ENCODE measurements at places on chromosomes 5 and 9. TPM values are rescaled to one million over a fixed set of nuclear protein-coding genes. Genes with fewer than 3 reads are reported as not detected.

The NIPAL4 gene
- 4.8 TPM for total RNA-seq

DNA sequence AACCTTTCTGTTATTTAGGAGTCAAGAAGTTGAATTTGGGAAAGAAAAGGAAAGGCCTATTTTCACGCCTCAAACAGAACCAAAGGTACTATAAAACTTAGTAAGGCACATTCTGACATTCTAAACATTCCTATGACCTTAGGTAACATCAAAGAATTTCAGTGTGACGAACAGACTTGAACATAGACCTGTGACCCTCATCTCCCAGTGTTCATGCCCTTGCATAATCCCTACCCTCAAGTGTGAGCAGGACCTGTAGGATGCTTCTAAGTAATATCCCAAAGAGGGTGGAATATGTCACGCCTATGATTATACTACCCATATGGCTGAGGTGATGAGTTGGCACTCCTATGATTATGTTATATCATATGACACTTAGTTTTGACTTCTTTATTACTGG is 540.9 kb downstream of the KIF4B start:
- ATAC-seq = no peak

DNA sequence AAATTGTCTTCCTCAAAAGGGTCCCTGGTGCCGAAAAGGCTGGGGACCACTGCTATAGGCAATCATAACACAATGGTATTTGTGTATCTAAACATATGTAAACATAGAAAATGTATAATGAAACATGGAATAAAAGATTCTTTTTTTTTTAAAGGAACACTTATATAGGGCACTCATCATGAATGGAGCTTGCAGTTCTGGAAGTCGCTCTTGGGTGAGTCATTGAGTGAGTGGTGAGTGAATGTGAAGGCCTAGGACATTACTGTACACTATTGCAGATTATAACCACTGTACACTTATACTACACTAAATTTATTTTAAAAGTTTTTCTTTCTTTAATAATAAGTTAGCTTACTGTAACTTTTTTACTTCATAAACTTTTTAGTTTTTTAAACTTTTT is 176.4 kb downstream of the ARRDC3 start:
- ATAC-seq = no peak

GRCh38 chr5:14118551-14119320 is 24.4 kb upstream of the TRIO start:
- no peak for ATAC-seq

DNA sequence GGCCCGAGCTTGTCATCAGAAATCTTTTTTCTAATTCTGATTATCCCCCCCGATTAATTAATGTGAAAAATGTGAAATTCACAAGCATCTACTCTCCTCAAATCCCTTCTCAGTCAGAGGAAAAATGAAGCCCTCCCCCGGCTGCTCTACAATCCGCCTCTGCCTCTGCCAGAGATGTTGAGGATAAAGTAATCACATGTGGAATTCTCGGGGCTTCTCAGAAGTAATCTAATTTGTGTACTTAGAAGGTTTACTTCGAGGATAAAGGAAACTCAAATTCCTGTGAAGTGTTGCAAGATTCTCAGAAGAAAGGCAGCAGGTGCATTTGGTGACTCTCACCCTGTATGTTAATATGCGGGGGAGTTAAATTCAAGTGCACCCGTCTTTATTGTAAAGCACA is 726.1 kb upstream of the ADAMTS16 start:
- no peak for ATAC-seq

GRCh38 chr5:149938791-149939358 is 5.7 kb downstream of the PDE6A start:
- ATAC-seq = no peak

GRCh38 chr9:13626601-13627000 is 347.1 kb upstream of the MPDZ start:
- no peak for ATAC-seq

- ATAC-seq = no peak
Observed at GRCh38 chr5:168585119-168585856, 6.1 kb upstream of the PANK3 start.

- ATAC-seq = no peak
Observed at GRCh38 chr5:43101491-43101890, 19.2 kb upstream of the ZNF131 start.

- no peak for ATAC-seq
Observed at GRCh38 chr5:93794954-93795353, 53.6 kb upstream of the POU5F2 start.

DNA sequence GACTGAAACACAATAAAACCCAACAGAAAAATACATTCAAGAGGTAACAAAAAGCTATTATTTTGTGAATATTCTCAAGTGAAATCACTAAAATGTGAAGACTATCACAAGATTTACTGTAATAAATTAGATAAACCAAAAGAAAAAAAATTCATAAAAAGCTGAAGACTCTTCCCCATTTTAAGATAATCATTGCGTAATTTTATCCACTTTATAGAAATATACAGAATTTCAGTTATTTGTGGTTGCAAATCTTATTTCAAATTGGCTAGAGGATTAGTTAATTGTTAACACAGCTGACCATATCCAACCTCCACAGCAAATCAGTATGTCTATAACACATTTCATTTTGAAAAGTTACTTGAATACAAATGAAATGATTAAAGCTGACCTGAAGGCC is 7.7 kb upstream of the TMEM267 start:
- no peak for ATAC-seq

- ATAC-seq = no peak
Observed at GRCh38 chr5:66769030-66769733, 173.0 kb downstream of the MAST4 start.

DNA sequence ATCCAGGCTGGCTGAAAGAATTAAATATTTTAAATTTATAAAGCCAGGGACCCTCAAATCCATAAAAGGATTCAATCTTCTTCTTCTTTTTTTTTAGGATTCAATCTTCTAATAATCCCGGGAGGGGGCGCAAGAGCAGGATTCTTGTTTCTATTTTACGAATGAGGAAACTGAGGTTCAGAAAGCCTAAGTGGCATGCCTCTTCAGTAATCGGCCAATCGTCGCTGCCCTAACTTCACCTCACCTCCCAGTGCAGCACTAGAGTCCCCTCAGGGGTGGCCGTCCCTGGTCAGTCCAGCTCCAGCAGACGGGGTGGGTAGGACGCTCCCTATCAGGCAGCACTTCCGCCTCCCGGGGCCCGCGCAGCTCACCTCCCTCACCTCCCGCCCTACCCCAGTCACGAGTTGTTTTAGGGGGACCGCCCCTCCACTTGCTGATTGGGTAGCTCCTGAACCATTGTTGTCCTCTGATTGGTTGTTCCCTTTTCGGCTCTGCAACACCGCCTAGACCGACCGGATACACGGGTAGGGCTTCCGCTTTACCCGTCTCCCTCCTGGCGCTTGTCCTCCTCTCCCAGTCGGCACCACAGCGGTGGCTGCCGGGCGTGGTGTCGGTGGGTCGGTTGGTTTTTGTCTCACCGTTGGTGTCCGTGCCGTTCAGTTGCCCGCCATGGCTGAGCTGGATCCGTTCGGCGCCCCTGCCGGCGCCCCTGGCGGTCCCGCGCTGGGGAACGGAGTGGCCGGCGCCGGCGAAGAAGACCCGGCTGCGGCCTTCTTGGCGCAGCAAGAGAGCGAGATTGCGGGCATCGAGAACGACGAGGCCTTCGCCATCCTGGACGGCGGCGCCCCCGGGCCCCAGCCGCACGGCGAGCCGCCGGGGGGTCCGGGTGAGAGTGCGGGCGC is at the start of gene CLTA:
Gene CLTA, plus strand, starts transcription at position 534 of the 902 bp plus-strand sequence. Its CDS starts 136 bp downstream, at position 670.
- peak; percentile 100 for ATAC-seq

The TLR4 gene
- 9.8 TPM for total RNA-seq

- ATAC-seq = no peak
Observed at GRCh38 chr9:34369636-34370035, 7.1 kb downstream of the MYORG start.

GRCh38 chr9:91516081-91516480 is 92.4 kb upstream of the NFIL3 start:
- ATAC-seq = no peak

All from gastroesophageal sphincter (tissue), 4 donors.